ENCODE measurements at places on chromosomes 7 and 10. TPM values are rescaled to one million over a fixed set of nuclear protein-coding genes. Genes with fewer than 3 reads are reported as not detected.

TMEM130 gene
- total RNA-seq: 0.97 TPM

MYPN gene
- not detected for total RNA-seq

ATOH7 gene
- total RNA-seq: 0.23 TPM

GRCh38 chr7:80060218-80060806 lies 74.3 kb upstream of the GNAI1 start:
- DNase-seq: no peak

GRCh38 chr7:157476654-157477549 lies 140.1 kb downstream of the DNAJB6 start:
- no peak for DNase-seq

DNA sequence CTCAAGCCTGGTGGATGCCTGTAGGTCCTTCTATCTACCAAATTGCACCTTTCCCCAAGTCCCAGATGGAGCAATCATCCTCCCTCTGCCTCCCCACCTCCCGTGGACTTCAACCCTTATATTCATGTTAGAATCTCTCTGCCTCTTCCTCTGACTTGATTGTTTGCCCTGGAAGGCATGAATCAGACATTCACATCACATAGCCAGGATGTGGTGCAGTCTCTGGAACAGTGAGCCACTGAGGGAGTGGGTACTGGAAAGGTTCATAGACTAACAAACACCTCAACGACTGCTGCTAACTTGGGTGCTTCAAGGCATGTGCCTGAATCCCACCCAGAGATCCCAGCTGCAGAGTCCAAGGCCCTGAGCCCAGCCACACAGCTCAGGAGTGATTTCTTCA lies 494.0 kb downstream of the TNS3 start:
- DNase-seq: no peak

- no peak for DNase-seq
Observed at GRCh38 chr10:44965651-44966097, 6.1 kb downstream of the RASSF4 start.

GRCh38 chr7:75042286-75042685 lies 31.3 kb downstream of the RCC1L start:
- peak; percentile 52 for DNase-seq

All from ovary (tissue), 10 donors.